Right renal cortex interstitium (tissue), 3 donors: ENCODE measurements at places on chromosomes 11 and 22.

DNA sequence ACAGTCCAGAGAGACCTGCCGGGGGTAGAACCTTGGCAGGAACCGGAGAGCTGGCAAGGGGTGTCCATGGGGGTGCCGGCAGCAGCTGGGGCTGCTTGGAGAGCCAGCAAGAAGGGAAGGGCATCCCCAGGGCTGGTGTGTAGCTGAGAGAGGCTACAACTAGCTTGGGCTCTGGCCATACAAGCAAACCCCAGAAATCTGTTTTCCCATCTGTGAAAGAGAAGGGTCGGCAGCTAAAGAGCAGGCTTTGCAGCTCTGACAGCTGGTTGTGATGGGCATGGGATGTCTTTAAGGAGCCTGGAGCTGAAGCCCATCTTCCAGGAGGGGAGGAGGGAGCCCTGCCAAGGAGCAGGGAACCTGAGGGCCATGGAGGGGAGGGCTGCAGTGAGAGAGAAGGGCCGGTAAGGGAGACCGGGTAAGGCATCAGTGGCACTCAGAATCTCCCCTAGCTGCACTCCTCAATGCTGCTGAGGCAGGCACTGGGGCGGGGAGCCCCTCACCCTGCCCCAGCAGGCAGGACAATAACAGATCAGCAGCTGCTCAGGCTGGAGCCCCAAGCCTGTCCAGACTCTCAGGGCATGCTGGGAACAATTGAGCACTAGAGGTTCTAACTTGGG lies 3.9 kb downstream of the CHST1 start:
- no peak for DNase-seq

GRCh38 chr11:91239359-91239758 lies 985.3 kb upstream of the FAT3 start:
- DNase-seq, result no peak

DNA sequence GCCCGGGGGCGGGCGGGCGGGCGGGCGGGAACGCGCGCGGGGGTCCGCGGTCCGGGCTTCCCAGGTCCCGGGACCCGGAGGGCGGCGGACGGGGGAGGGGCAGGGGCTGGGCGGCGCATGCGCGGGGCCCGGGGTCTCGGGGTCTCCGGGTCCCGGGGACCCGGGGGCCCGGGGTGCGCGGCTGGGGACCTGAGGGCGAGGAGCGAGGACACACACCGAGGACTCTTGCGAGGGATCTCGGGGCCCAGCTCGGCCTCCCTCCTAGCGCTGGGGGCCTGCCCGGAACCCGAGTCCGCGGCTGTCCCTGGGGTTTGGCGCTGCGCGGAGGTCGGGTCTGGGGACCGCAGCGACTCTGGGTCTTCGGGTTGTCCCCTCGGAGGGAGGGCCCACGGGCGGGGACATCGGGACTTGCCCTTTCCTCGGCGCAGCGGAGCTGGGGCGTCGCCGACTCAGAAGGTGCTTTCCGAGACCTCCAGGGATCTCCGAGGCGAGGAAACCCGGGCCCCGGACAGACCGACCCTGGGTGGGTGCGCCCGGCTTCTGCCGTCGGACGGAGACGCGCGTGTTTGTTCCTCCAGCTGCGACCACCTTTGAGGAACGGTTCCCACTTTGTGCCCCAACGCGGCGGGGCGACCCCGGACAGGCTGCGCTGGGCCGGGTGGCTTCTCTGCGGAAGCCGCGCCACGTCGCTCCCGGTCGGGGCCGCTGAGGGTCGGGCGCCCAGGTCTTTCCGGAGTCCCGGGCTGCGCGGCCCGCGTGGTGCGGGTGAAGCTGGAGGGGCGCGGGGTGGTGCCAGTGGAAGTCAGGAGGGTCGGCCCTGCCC lies 540 bp downstream of the PPARA start:
- DNase-seq, result no peak

GRCh38 chr11:65315204-65315865 lies 669 bp downstream of the CDC42EP2 start:
- no peak for DNase-seq

- no peak for DNase-seq
Measured at GRCh38 chr22:30582788-30583545, 8.5 kb upstream of the GAL3ST1 start.

- DNase-seq, result no peak
Measured at GRCh38 chr11:117803896-117804295, 6.9 kb upstream of the DSCAML1 start.

GRCh38 chr11:64348383-64349024 lies 8.5 kb downstream of the CCDC88B start:
- DNase-seq, result no peak

GRCh38 chr11:69983897-69984438 lies 94.1 kb upstream of the ANO1 start:
- DNase-seq, result no peak

- no peak for DNase-seq
Measured at GRCh38 chr11:21631991-21632390, 560.9 kb upstream of the ANO5 start.

DNA sequence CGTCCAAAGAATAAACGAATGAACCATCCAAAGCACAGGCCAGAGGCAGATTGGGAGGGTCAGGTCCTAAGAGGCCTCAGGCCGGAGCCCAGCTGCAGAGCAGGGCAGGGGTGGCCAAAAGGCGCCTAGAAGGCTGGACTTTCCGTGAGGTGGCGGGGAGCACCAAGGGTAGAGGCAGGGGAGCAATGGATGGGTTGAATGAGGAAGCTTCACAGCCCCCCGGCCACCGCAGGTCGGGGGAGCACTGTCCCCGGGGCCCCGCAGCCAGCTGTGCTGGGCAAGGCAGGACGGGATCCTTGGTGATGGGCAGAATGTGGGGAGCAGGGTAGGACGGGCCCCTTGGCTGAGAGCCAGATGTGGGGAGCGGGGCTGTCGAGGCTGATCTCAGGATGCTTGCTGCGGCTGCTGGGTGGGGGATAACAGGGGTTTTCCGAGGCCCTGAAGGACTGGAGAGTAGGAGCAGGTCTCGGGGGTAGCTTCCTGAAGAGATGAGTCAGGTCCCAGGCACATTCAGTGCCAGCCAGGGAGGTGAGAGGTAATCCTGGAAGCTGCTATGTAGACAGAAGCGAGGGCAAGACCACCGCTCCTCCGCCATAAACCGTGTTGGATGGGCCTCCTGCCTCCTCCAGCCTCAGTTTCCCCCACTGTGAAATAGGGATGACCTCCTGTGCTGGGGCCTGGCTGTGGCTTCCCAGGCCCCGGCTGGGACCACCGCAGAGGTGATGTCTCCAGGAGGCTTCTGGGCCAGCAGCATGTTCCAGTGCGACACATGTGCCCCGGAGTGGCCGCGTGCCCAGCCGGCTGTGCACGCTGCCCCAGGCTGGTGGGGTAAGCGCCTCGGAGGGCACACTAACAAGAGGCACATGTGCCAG lies 34.6 kb upstream of the KCNQ1OT1 start:
- no peak for DNase-seq

- DNase-seq, result no peak
Measured at GRCh38 chr22:35299217-35299672, 449 bp upstream of the TOM1 start.

- no peak for DNase-seq
Measured at GRCh38 chr11:92455210-92455790, 230.7 kb downstream of the FAT3 start.

DNA sequence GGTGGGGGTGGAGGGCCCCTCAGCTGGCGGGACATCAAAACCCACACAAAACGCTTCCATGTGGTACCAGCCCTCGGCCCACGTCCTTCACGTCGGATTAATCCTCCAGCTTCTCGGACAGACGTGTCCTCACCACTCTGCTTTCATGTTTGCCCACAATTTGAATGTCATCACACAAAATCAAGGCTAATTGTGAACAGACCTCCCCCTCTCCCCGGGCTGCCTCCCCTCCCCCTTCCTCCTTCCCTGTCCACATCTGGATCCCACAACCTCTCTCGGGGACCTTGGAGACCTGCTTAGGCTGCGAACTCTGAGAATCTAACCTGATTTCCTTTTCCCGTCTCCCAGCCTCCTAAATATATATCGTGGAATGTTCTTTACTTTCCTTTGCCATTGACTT lies 262.9 kb downstream of the MN1 start:
- no peak for DNase-seq

GRCh38 chr11:29452146-29452545 lies 564.7 kb downstream of the KCNA4 start:
- DNase-seq, result no peak

- no peak for DNase-seq
Measured at GRCh38 chr11:58796333-58796732, 48.2 kb downstream of the GLYATL2 start.

GRCh38 chr11:123671534-123671933 lies 17.1 kb upstream of the SCN3B start:
- no peak for DNase-seq

- DNase-seq, result no peak
Measured at GRCh38 chr11:7062534-7062933, 26.3 kb upstream of the RBMXL2 start.
